ENCODE measurements at places on chromosomes 12 and 14.

DNA sequence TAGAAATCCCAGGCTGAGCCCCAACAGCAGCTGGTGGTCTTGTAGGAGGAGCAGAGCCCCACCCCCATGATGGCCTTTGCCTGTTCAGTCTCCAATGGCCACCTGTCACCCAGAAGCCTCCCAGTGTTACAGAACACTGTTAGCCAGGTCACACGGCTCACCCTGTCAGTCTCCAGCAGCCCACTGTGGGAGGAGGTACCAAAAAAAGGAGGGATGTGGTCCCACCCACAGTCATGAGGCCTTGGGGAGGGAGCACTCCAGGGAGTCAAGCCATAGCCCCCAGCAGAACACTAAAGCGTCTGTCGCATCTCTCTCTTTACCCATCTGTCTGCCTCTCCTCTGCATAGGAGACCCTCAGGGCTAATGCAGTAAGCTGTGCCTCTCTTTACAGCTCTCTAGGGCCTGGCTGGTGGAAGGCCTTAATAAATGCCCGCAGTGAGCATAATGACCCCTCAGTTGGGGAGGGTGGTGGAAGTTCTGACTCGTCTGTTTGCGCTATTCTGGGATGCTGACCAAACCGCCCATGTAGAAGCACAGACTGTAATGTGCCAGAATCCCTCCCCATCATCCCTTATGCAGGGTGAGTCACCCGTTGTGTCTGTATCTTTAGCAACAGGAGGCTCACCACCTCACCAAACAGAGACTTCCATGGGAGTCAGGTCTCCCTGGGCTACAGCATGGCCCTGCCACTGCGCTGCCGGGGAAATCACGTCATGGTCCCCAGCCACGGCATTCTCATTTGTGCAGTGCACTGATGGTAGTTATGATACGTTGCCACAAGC is 14.6 kb downstream of the C14orf132 start:
- DNase-seq = no peak

GRCh38 chr12:123388177-123388950 is 4.4 kb downstream of the KMT5A start:
- DNase-seq = no peak

- no peak for DNase-seq
Observed at GRCh38 chr14:28896337-28896736, 129.8 kb downstream of the FOXG1 start.

- no peak for DNase-seq
Observed at GRCh38 chr14:100747736-100748135, 21.0 kb downstream of the DLK1 start.

DNA sequence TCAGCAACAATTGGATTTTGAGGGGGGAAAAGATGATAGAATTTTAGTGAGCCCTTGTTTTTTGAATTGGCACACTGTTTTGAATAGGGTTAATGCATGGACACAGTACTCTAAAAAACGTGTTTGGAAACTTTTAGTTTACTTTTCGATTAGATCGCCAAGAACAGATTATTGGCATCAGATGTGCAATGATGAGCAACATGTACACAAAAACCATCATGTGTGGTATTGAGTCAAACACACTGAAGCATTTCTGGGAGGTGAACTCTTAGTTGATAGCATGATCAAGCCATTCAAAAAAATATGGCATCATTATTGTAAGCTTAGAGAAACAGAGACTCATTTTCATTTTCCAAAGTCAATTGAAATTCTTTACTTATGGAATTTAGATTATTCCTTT is 329.2 kb downstream of the ADAMTS20 start:
- DNase-seq = no peak

- DNase-seq = no peak
Observed at GRCh38 chr12:124754949-124755800, 108.5 kb downstream of the SCARB1 start.

DNA sequence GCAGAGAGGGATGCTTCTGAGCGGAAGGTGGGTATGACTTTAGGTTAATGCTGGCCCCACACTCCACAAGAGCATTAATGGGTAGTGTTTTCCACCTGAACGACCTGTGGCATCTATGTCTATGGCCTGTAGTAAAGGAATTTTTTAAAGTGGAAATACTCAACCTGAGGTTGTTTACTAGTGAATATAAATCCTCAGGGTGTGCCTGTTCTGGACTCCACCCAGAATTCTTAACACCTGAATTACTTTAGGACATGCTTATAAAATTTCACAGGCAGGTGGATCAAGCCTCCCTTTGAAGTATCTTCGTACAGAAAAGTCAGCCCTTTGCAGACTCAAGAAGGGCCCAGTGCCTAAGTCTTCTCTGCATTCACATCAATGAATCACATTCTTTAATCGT is 196.1 kb downstream of the ESR2 start:
- no peak for DNase-seq

- DNase-seq = no peak
Observed at GRCh38 chr12:97142737-97143410, 235.8 kb downstream of the NEDD1 start.

GRCh38 chr12:102281231-102281630 is 83.6 kb upstream of the PMCH start:
- no peak for DNase-seq

- no peak for DNase-seq
Observed at GRCh38 chr14:104048758-104049507, 36.6 kb upstream of the ASPG start.

- no peak for DNase-seq
Observed at GRCh38 chr12:96907671-96908422, 790 bp downstream of the NEDD1 start.

DNA sequence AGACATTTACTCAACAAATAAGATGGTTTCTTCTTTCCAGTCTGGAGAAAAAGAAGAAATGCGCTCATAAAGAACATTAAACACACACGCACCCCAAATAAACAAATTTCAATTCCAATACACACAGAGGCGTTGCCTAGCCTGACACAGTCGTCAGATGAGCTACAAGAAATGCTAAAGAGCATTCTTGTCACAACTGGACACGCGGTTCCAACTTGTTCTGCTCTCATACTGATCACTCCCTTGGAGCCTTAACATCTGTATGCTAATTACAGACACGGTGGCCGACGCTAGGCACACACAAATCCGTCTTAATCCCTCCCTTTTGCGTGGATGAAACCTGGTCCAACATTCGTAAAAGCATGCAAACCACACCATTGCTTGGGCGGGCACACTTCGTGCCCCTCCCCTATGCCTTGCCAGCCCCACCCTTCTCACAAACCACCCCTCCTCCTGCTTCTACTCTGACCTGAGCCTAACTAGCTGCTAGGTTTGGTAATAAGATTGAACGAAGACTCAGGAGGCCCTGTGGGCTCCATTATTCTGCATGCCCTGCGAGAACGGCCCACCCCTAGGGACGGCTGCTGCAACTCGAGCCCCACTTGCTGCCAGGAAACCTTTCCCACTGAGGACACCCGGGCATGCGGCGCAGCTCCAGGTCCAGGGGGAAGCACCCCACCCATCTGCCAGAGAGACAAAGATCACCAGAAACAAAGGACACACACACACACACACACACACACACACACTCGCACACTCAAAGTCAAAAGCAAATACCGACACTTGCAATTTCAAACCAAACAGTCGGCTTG is 1.2 kb downstream of the KCNK10 start:
- DNase-seq = no peak

DNA sequence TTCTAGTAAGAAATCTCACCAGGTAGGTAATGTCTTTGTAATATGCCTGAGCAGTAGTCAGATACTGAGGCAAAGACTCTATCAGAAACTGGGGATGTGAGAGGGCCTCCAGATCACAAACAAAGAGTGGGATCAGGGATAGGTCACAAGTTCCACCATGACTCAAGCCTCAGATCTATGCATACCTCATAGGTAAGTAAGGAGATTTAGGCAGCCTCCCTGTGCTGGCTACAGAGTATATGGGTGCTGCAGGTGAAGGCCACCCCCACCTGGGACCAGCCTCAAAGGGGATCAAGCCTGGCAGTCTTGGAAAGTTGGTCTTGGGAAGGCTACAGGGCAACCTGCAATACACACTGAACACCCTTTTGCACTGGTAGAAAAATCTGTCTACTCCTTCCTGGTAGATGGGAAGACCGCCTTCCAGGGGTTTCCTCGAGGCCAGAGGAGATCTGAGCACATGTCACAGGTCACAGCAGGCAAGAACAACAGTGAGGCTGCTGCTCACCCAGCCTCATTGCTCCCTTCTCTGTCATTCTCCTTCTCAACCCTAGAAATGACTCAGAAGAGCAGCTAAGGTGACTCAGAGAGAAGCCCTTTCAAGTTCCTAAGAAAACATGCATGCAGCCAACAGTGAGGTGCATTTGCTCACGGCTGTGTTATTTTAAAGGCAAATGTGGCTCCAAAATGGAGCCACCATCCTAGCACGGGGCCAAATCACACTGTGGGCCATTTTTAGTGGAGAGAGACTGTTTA is 143.4 kb upstream of the CDKN3 start:
- DNase-seq = peak; percentile 91

DNA sequence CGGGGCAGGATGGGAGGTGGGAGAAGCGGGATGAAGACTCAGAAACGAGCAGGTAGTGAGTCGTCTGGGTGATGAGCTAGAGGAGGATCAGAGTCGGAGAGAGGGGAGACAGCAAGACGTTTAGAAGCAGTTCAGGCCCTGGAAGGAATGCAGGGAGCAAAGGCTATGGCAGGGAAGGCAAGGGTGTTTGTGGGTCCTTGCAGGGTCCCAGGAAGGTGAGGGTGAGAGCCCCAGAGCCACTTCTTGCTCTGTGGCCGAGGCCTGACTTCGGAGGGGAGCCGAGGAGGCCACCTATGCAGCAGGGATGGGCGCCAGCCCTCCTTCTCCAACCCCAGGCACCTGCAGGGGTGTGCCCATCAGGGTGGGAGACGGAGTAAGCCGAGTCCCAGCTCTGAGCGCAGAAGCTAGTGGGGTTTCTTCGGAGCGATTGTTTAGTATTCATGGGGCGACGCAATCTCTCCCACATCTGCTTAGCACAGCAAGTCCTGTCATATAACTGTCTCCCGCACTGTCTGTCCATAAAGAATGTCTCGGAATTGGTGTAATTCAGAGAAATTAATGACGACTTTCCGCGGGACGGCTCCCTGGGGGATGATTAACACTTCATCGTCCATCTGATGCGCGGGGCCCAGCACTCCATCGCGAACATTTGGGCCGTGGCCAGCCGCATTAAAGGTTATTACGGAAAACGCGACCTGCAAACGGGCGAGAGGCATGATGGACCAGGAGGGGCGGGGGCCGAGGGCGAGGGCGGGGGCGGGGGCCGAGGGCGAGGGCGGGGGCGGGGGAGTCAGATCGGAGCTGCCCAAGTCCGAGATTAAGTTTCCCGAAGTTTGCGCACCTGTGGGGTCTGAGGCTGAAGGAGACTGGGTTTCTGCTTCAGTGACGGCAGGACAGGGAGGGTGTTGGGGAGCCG is 12.2 kb upstream of the CALCOCO1 start:
- DNase-seq = no peak

All from HCT116 (cell line).